ENCODE measurements at places on chromosomes 5 and 9.

DNA sequence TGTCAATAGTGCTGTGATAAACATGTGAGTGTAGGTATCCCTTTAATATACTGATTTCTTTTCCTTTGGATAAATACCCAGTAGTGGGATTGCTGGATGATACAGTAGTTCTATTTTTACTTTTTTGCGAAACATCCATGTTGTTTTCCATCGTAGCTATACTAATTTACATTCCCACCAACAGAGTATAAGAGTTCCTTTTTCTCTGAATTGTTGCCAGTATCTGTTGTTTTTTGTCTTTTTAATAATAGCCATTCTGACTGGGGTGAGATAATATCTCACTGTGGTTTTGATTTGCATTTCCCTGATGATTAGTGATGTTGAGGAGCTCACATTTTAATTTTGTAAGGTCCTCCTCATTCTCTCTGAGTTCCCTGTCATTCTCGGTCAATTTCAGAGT lies 71.1 kb upstream of the NFIL3 start:
- no peak for DNase-seq

DNA sequence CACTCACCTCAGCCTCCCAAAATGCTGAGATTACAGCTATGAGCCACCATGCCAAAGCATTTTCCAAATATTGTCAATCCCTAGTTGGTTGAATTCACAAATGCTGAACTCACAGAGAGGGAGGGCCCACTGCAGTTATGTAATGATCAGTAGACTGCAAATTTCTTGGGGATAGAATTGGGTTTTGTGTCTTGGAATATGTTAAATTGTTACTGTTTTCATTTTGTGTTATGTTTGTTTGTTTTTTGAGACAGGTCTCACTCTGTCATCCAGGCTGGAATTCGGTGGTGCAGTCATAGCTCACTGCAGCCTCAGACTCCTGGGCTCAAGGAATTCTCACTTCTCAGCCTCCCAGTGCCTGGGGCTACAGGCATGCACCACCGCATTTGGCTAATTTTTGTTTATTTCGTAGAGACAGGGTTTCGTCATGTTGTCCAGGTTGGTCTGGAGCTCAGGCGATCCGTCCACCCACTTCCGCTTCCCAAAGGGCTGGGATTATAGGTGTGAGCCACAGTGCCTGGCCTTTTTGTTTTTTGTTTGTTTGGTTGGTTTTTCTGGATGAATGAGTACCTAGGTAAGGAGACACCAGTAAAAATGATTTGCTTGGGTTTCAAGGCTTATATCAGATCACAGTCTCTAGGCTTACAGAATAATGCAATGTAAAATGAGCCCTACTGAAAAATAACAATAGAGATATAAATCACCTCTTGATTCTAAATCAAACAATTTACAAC lies 31.5 kb upstream of the LMNB1 start:
- no peak for DNase-seq

DNA sequence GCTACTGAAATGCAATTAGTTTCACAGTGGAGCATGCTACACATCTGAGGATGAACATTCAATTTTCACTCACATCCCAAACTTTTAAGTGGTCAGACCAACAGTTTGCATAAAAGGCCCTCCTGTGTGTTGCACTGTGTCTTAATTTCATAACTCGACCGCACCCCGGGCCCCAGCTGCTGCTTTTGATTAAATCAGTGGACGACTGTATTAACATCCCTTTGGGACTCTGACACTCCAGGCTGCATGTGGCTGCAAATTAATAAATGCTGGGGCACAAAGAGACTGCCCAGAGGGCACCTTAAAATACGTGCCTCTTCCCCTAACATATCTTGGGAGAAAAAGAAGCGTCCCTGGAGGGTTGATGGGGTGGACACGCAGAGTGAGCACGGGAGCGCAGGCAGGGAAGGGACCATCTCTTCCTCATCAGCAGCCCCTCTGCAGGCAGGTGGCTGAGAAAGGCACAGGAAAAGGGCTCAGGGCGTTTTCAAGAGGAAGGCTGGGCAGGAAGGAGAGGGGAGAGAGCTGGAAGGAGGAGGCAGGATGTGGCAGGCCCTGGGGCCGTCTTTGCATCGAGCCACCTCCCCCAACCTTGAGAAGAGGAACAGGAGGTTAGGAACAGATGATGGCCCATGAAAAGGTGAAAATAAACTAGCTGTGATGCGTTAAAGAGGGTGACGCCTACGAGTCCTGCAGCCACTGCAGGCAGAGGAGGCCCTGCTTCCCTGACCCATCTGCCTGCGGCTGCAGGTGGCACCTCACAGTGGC lies 18.6 kb downstream of the MED10 start:
- DNase-seq: no peak

GRCh38 chr9:133740911-133741310 lies 2.8 kb upstream of the SARDH start:
- DNase-seq: no peak

GRCh38 chr9:98191671-98192502 lies 550 bp downstream of the CORO2A start:
- DNase-seq: no peak

GRCh38 chr9:108978205-108978604 lies 35.1 kb downstream of the CTNNAL1 start:
- DNase-seq: peak; percentile 7

DNA sequence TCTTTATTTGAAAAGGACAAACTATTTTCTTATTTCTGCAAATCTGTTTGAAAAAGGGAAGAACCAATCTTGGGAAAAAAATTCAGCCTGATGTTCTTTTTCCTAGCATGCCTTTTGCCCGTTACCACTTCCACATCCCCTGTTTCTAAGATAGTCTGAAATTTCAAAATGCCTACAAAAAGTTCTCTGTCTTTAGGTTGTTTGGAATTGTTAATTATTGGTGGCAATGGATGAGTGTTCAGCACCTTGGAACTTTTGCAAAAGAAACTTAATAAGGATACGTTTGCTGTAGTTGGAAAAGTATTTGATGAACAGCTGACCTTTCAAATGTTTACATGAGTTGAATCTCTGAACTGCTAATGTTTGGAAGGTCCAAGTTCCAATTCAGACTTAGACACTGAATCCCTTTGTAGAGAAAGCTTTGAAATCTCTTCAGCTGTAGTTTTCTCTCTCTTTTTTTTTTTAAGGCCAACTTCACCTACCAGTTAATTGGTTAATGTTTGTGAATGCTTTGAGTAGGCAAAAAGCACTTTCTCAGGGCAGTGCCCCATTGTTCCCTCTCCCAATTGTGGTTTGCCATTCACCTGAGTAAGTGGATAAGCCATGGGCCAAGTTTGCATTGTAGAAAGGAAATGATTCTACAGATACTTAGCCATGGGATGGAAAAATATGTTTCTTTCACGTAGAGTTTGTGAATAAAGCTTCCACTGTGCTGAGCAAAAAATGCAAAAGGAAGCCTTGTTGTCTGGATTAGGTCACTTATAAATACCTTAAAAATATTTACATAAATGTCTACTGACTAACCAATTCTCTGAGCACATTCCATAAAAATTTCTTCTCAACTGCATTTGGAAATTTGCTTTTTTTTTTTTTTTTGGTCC lies 156.4 kb upstream of the ELL2 start:
- no peak for DNase-seq

- no peak for DNase-seq
Observed at GRCh38 chr9:77887662-77888061, 143.9 kb downstream of the GNAQ start.

DNA sequence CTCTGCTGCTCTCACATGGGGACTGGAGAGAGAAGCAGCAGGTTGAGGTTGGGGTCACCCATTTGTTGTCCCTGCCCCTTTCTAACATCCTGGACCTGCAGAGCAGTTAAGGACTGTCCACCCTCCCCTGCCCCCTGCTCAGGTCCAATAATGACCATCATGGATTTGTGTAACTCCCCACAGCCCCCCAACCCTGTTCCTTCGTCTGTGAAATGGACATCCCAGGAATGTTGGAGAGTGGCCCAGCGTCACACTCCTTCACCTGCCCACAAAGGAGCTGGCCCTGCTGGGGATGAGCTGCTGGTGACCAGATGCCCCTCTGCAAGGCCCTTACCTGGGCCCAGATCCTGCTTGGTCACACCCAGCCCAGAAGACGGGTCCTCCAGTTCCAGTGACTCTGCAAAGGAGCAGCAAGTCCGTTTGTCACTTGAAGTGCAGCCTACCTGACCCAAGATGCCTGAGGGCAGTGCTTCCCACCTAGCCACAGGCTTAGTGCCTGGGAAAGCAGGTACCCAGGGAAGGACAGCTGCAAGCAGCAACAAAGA lies 10.4 kb downstream of the CD74 start:
- no peak for DNase-seq

- DNase-seq: no peak
Observed at GRCh38 chr5:9151684-9152427, 394.0 kb downstream of the SEMA5A start.

DNA sequence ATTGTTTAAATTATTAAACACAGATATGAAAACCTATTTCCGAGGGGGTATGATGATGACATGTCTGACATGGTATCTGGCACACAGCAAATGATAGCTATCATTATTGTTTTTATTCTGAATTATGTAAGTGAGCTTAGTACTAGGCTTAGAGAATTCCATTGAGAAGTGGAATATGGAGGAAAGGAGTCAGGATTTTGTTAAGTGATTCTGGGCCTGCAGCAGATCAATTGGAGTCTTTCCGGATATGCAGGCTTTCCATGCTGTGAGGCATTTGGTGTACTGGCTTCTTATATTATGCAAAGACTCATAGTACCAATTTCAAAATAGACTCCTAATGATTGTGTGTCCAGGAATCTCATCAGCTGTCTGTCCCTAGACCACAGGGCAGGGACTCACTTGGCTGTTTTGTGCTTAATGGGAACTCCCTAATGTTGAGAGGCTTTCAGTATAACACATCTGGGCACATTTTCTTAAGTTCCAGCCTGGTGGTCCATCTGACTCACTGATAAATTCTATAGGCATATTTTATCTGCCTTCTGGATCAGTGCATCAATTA lies 180.0 kb upstream of the KLF9 start:
- no peak for DNase-seq

- peak; percentile 14 for DNase-seq
Observed at GRCh38 chr9:134983074-134983473, 65.4 kb upstream of the FCN1 start.

GRCh38 chr5:149733129-149733900 lies 3.2 kb downstream of the PPARGC1B start:
- DNase-seq: no peak

DNA sequence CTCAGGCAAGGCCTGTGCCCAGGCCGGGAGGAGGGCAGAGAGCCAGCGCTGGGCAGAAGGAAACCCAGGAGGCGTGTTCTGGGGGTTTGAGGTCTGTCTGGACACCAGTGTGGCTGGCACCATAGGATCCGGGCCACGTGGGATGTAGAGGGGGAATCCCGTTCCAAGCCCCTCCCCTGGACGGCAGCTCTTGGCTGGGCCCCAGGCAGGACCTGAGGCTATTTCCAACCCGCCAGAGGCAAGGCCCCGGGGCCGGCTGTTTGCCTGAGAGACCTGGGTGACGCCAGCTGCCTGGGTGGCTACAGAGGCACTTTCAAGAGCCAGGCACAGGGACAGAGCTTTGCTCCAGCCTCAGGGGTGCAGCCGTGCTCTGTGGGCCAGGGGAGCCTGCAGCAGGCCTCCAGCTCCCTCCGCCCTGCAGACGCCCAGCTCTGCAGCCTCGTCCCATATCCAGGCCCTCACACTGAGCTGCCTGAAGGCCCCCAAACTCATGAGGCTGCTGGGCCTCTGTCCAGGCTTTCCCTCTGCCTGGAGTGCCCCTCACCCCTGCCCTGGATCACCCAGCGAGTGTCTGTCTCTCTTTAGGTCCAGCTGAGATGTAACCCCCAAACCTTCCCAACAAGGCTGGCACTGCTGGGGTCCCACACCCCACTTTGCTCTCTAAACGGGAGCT lies 56.6 kb upstream of the EGFL7 start:
- DNase-seq: no peak

- DNase-seq: no peak
Observed at GRCh38 chr9:135604437-135605237, 34.7 kb downstream of the GLT6D1 start.

GRCh38 chr9:124262649-124262972 lies 4.9 kb downstream of the NEK6 start:
- DNase-seq: no peak

DNA sequence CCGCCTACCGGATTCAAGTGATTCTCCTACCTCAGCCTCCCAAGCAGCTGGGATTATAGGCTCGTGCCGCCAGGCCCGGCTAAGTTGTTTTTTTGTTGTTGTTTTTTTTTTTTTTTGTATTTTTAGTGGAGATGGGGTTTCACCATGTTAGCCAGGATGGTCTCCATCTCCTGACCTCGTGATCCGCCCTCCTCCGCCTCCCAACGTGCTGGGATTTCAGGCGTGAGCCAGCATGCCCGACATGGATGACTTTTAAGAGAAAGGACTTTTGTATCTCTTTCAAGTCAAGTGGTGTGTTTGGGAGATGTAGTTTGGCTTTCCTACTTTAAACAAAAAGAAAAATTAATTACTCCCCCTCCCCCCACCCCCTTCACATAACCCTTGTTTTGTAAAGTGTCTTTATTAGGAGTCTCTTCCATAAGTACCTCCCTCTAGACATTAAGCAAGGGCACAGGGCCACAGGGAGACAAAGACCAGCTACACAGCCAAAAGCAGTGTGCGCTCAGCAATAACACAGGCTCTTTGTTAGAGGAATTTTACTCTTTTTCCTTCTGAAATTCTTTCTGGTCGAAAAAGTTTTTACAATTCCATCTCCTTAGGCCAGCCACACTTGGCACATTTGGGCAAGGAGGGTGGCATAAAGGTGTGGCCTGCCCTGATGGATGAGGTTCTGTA lies 31.2 kb downstream of the JAKMIP2 start:
- DNase-seq: no peak

- DNase-seq: no peak
Observed at GRCh38 chr5:153490118-153491037, at the start of gene GRIA1. TSS of gene GRIA1 (plus strand) at chr5:153490670.

DNA sequence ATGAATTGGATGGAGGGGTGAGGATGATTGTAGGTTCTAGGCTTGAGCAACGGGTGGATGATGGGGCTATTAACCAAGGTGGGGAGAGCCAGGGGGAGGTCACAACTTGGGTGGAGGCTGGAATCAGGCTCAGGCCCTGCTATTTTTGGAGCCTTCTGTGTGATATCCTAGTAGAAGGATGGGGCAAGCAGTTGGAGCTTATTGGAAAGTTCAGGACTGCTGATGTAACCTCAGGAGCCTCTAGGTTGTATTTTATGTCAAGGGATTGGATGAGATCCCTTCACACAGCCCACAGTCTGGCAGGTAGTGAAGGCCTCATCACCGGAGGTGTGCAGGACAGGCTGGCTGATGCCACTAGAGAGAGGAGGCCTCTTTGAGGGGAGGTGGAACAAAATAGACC lies 11.2 kb upstream of the RPS14 start:
- DNase-seq: no peak
